ENCODE measurements at places on chromosomes 12 and 14. TPM values are rescaled to one million over a fixed set of nuclear protein-coding genes. Genes with fewer than 3 reads are reported as not detected.

Gene MFAP5
- not detected for total RNA-seq

Gene SOCS4
- total RNA-seq, result 24.0 TPM

Gene SLC48A1
- total RNA-seq, result 4.3 TPM

GRCh38 chr12:29081101-29081500, 68.0 kb upstream of the FAR2 start:
- no peak for DNase-seq

DNA sequence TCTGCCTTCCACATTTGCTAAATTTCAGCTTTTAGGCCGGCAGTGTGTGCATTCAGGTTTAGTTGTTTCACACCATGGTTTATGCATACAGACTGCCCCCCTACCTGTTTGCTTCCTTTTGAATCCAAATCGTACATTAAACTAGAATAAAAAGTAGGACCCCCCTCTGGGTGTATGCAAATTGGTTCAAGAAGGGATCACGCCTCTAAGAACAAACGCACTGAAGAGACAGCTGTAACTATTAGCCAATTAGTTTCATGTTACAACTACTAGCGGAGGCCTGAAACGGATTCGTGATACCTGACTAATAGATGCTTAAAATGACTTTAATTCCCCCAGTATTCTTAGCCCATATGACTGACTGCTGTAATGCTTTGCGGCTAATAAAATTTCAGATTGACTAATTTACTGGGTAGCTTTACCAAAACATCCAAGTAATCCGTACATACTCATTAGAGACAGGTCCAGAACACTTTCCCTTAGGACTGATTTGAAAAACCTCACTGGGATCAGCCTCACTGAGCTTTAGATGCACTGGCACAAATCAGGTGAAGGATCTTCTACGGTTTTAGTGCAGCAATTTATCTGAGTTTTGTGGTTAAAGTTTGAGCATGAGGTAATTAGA, 411.8 kb downstream of the NPAS3 start:
- DNase-seq, result no peak

Measured in CD8-positive, alpha-beta T cell (primary cell).